NCI-H1436 (cell line): ENCODE measurements at places on chromosomes 5 and 9.

GRCh38 chr9:121895818-121896544 lies 197.1 kb downstream of the TTLL11 start:
- no peak for DNase-seq

GRCh38 chr5:37950436-37950835 lies 110.6 kb upstream of the GDNF start:
- no peak for DNase-seq

DNA sequence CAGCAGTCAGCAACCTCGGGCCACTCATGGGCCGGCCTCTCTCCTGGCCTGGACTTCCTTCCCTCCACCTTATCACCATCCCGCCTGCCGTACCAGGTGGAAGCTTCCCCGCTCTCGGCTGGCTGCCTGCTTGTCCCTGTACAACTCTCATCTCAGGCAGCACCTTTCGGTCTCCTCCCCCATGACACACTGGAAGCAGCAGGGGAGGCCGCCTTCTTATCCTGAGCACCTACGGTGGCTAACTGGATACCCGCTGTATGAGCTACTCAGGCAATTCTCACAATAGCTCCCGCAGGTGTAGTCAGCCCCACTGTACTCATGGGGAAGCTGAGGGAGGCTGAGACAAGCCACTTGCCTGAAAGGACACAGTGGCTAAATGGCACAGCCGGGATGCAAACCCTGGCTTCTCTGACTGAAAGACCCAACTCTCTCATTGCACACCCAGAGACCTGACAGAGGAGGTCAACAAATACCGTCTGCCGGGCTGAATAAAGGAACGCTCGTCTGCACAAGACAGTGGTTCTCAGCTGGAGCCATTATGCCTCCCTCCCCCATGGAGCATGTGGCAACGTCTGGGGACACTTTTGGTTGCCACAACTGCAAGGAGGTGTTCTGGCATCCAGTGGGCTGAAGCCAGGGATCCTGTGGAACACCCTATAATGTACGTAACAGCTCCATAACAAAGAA lies 9.6 kb downstream of the STK10 start:
- DNase-seq, result no peak

DNA sequence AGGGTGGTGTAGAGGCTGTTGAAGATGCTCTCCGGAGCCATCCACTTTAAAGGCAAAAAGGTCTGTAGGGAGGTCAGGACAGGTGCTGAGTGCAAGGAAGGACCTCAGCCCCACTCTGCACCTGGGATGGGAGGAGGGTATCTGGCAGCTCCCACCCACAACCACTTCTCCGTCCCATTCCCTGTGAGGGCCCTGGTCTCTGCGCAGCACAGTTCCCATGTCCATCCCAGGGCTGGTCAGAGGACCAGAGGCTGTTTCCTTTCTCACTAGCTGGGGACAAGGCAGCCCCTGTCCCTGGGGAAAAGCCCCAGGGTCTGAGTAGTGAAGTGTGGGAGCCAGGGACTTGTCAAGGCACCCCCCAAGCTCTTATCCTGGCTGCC lies 33.7 kb upstream of the CSF1R start:
- DNase-seq, result no peak

GRCh38 chr9:112380825-112381221 lies 915 bp downstream of the HSDL2 start:
- DNase-seq, result no peak

DNA sequence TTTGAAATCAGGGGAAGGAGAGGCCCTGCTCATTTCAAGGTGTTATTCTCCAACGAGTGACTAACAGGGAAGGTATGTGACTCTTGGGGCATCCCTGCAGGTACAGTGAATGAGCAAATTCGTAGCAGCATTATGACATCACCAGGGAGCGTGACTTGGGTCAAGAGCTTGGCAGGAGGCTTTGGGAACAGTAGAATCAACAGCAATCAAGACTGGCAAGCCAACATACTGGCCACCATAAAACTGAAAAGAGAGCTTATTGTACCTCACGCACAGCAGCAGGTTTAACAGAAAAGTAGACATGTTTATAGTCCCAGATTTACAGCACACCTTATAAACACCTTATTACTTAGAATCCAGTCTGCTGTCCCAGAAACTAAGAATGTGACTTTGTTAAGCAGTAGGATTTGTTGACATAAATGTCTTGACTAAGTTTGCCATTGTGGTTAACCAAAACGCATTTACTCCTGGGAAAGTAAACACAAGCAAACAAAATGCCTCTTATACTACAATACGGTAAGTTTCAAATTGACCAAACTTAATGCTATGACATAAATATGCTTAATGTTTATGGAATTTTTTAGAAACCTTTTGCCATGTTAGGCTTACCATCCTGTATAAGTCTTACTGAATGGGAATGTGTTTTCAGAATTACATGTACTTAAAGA lies 297.8 kb downstream of the NPR3 start:
- no peak for DNase-seq

DNA sequence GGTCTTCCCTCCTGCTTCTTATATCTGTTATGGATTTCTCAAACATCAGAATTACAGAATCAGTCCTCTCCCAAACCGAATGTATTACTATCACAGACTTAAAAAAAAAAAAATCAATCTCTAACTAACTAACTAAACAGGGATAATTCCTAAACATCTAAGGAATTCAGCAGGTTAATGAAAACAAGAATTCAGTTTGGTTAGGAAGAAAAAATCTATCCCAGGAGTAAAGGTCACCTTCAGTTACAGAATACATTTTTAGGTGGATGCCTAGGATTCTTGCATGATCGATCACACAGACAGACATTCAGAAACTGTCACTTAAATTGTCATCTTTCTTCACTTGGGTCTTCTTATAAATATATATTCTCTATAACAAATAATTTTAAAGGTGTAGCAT lies 11.5 kb downstream of the PTAR1 start:
- DNase-seq, result no peak

DNA sequence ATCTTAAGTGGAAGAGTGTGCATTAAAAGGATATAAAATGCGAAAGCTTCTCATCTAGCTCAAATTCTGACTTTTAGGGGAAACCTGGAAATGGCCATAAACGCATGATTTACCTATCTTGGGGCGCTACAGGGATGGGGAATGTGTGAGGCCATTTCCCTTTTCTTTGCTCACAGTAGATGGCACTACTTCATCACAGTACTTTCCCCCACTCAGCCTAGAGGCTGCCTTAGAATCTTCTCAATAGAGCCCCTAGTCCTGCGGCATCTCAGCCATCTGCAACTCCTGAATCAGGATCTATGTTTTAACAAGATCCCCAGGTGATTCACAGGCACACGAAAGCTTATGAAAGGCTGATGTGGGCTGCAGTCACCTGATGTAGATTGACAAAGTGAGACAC lies 110.8 kb downstream of the LHFPL2 start:
- DNase-seq, result peak; percentile 27

GRCh38 chr9:131667576-131667975 lies 72.3 kb downstream of the RAPGEF1 start:
- no peak for DNase-seq

GRCh38 chr9:69190863-69191181 lies 16.7 kb downstream of the TJP2 start:
- no peak for DNase-seq

DNA sequence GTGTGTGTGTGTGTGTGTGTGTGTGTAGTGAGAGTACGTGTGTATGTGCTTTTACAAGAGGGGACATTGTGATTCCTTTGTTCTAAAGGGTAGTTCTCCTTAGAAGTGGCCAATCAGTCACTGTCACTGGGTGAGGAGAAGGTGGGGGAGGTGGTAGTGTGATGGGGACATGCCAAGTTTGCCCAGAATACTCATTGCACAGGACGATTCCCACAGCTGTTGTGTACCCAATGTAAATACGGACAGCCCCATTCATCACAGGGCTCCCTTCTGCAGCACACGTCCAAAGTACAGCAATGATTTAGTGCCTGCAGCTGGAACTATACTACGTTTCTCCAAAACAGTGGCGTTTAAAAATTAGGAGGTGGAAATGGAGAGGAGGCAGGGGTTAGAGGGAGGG lies 287.8 kb downstream of the TLR4 start:
- peak; percentile 26 for DNase-seq

DNA sequence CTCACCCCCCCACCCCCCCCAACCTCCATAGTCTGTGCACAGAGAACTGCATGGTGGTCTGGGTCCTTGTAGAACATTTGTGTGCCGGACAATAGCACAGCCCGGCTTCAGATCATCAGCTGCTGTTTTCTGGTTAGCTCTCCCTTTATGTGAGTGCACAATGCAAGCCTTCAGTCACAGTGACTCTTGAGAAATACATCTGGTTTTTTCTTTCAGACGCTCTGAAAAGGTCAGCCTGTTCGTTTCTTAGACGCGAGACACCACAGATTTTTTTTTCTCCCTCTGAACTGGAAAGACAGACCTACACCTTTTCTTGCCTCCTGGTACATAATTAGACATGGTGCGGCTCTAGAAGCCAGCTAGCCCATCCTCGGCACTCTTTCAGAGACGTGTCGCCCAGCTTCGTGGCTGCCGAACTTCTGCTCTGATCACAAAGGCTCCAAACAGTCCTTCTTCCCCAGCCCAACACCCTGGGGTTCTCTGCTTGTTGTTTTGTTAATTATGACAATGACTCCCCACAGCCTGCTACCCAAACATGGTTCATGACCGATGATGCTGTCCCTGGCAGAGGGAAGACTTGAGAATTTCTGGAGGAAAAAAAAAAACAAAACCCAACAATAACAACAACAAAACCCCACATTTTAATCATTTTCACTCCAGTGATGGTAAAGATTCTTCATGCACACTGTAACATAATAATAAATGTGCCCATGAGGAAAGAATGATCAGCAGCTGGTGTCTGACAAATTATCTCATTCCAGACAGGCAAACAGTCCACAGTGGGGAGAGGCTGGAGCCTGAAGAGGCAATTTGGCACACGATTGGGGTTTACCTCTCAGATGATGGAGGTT lies 241.4 kb upstream of the ZNF462 start:
- DNase-seq, result no peak

DNA sequence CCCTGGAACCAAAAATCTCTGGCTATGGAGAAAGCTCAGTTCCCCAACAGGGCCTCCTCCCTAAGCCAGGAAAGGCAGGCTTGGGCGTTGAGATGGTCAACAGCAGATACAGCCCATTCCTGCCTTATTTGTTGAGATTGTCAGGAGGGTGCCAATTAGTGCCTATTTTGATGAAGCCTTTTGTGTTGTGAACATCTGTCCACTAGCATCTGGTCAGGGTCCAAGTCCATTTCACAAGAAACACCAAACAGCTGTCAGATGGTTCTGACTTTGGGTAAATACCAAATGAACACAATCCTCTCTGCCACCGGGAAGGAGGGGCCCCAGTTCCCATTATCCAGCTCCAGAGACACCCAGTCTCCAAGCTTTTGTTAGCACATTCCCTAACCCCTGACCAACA lies 19.9 kb downstream of the SEMA6A start:
- no peak for DNase-seq

DNA sequence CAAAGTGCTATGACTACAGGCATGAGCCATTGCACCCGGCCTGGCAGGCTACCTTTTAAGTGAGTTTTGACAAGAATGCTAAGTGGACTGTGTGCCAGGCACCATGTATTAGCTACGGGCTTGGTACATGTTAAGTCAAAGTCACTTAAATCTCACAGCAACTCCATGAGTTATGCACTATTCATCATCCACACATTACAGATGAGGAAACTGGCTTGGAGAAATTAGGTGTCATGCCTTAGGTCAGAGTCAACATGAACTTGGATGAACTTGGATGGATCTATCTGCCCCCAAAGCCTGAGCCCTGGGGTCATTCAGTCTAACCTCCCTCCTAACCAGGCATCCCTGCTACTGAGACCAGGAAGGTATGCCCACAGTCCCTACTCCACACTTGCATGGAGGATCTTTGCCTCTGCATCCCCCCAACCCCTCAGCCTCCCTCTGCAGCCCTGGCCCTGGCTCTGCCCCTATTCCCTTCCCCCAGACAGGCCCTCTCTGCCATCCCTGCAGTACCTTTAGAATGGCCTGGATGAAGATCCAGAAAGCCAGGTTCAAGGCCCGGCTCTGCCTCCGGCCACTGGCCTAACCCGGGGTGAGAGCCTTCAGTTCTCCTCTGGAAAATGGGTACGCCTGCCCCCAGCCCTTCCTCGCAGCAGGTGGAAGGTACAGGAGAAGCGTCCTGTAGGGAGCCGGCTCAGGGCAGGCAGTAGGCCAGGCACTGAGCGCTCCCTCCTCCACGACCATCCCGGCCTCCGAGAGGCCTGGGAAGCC lies 685 bp upstream of the ADGRD2 start:
- no peak for DNase-seq

DNA sequence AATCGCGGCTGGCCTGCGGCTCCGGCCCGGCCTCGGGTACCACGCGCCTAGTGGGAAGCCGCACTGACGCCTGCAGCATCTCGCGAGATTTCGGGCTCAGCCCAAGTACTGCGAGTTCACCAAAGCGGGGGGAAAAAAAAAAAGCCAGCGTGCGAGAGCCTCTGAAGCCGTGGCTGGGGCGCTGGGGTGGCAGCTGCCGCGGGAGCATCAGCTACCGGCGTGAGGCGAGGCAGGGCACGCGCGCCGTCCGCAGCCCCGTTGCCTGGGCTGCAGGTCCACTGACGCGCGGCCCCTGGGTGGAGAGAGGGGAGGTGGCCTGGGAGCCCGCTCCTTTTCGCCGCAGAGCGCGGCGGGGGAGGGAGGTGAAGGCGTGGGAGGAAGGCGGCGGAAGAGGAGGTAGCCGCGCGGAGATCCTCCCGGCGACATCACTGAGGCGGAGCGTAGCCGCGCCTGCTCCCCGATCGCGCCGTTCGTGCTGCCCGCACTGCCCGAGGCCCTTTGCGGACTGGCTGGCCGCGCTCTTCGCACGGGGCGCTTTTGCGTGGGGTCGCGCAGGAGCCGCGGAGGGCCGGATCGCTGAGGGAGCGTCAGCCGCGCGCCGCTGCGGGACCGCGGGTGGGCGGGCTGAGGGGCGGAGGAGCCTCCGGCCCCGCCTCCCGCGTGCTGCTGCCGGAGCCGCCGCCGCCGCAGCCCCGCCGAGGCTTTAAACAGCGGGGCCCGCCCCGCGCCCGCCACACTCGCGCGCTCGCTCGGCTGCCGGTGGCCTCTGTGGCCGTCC lies at the start of gene SLC12A2:
Gene SLC12A2, plus strand, starts transcription at position 734 of the 778 bp plus-strand sequence. CDS start 189 bp downstream, outside the sequence.
- peak; percentile 90 for DNase-seq

GRCh38 chr5:126129431-126129830 lies 293.8 kb upstream of the GRAMD2B start:
- DNase-seq, result no peak

- DNase-seq, result no peak
These were observed 16.7 kb downstream of the EXD3 start for GRCh38 chr9:137406085-137406760.

GRCh38 chr5:159210210-159210661 lies 883 bp upstream of the RNF145 start:
- DNase-seq, result no peak

DNA sequence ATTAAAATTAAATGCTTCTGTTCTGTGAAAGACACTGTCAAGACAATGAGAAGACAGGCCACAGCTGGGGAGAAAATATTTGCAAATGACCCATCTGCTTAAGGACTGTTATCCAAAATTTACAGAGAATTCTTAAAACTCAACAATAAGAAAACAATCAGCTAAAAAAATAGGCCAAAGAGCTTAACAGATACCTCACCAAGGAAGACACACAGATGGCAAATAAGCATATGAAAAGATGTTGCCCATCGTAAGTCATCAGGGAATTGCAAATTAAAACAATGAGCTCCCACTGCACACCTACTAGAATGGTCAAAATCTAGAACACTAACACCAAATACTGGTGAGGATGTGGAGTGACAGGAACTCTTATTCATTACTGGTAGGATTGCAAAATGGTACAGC lies 10.3 kb downstream of the WNK2 start:
- DNase-seq, result no peak
